NCI-H1417 (cell line): ENCODE measurements at places on chromosomes 1 and 21.

DNA sequence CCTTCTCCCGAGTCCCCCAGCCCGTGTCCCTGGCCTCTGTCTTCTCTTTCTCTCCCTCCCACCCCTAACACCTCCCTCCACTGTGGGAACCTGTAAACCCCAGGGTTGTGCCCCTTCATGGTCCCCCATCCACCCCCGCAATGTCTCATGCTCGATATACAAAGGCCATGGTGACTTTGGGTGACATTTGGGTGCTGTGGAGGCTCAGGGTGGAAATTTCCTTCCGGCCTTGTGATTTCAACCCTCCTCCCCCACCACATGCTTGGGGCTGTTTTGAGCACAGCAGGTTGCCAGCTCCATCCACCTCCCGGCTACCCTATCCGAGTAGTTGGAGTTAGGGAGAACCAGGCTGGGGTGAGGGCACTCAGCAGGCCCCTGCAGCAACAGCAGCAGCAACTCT lies 25.7 kb upstream of the VPS13D start:
- DNase-seq, result no peak

DNA sequence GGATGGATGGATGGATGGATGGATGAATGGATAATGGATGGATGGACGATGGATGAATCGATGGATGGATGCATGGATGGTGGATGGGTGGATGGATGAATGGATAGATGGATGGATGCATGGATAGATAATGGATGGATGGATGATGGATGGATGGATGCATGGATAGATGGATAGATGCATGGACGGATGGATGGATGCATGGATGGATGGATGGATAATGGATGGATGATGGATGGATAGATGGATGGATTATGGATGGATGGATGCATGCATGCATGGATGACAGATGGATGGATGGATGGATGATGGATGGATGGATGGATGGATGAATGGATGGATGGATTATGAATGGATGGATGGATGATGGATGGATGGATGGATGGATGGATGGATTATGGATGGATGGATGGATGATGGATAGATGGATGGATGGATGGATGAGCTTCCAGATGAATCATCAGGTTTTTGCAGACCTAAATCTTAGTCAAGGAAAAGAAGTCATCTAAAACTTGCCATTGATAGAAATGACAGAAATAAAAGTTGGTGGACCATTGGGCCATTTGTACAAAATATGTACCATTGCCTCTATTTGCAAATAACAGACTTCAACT lies 175.4 kb upstream of the KLHDC7A start:
- DNase-seq, result no peak

GRCh38 chr1:78291872-78292271 lies 198.9 kb upstream of the PTGFR start:
- DNase-seq, result no peak

GRCh38 chr1:156944268-156944667 lies 23.8 kb downstream of the LRRC71 start:
- DNase-seq, result no peak

- peak; percentile 87 for DNase-seq
Measured at GRCh38 chr1:58785442-58786058, 1.7 kb upstream of the JUN start.

DNA sequence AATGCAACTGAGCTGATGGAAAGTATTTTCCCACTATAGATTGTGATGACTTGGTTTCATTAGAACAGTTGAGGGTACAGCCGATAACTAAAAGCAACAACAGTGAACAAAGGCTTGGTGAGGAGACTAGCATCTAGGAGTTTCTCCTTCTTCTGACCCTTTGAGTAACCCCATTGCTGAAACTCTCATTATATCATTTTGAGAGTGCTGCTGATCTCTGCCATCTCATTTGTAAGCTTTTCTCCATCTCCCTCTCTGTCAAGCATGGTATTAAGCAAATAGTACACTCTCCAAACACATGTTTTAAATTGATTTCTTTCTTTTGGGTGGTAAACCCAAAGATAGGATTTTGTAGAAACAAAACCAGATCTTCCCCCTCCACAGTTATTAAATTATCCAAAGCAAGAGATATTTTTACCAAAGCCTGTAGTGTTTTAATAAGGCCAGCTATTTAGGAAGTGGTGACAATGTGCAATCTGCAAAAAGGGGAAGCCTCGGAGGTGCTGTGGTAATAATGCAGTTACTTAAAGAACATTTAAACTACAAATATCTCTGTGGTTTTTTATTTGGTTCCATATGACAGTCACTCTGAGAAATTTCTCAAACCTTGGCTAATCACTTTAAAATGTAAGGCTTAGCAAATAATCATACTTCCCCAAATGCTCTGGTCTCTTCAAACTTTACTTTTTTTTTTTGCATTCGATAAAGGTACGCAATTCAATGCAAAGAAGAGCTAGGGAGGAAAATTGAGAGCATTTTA lies 287.5 kb downstream of the HLX start:
- no peak for DNase-seq

GRCh38 chr1:104760017-104760416 lies 1010.3 kb downstream of the AMY1C start:
- DNase-seq, result no peak

DNA sequence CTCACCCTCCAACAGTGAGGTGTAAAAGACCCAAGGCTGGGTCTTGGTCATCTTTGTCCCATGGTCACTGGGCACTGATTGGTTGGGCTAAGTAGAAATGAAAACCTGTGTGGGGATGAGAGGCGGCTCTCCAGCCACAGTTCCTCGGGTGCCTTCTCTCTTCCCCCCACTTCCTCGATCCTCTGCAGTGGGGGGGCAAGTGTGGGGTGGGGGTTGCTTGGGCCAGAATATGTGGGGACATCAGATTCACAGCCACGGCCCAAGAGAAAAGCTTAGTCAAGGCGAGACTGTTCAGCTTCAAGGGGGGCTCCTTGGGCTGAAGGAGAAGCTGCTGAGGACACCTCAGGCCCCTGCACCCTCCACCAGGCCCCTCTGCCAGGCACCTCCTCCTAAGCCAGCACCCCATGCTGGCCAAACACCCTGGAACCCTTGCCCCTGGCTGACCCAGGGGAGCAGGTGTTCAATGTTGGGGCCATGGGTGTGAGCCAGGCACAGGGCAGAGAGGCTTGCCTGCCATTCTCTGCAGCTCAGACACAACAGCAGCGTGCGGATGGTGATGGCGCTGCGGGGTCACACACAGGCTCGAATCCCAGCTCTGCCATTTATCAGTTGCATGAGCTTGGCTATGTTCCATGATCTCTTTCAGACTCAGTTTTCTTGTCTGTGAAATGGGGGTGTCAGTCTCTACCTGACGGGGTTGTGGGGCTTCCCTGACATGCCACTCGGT lies 21.0 kb upstream of the TNFRSF1B start:
- DNase-seq, result no peak

- no peak for DNase-seq
Measured at GRCh38 chr1:6269296-6269695, 8.4 kb upstream of the GPR153 start.

DNA sequence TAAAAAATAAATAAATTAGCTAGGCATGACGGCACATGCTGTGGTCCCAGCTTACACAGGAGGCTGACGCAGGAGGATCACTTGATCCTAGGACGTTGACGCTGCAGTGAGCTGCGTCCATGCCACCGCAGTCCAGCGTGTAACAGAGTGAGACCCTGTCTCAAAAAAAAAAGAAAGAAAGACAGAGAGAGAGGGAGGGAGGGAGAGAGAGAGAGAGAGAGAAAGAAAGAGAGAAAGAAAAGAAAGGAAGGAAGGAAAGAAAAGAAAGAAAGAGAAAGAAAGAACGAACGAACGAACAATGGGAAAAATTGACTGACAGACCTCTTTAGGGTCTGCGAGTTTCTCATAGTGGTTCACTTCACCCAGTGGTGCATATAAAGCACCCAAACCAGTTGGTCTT lies 97.8 kb upstream of the BMP8A start:
- DNase-seq, result no peak

DNA sequence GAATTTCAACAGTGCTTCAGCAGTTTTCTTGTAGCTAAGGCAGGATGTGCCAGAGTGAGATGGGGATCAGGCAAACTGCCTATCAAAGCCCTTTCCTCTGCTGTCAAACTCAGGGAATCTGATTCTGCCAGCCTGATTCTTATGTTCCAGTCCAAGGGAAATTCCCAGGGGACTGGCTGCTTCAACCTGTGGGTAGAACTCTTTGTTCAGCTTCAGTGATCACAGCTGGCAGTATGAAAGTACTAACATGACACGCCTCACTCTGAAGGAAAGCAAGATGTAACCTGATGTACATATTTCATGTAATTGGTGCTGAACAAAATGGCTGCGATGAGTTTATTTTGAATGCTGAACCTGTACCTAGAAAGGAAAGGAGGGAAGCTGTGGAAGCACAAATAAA lies 40.1 kb upstream of the SLC5A9 start:
- peak; percentile 99 for DNase-seq

DNA sequence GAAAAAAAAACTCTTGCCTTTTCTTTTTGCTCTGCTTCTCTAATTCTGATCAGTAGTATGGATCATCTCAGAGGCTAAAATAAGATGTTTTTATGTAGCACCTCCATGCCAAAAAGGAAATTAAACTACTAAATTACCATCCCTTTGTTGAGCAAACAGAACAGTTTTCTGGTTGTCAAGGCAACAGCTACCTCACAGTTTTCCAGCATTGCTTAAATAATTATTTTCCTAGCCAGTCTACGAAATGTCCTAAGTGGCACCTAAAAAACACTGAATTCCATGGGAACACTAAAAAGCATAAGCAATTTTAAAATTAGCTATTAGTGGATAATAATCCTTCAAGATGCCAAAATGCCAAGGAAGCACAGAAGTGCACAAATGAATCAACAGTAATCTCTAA lies 61.7 kb downstream of the ARID4B start:
- DNase-seq, result no peak

DNA sequence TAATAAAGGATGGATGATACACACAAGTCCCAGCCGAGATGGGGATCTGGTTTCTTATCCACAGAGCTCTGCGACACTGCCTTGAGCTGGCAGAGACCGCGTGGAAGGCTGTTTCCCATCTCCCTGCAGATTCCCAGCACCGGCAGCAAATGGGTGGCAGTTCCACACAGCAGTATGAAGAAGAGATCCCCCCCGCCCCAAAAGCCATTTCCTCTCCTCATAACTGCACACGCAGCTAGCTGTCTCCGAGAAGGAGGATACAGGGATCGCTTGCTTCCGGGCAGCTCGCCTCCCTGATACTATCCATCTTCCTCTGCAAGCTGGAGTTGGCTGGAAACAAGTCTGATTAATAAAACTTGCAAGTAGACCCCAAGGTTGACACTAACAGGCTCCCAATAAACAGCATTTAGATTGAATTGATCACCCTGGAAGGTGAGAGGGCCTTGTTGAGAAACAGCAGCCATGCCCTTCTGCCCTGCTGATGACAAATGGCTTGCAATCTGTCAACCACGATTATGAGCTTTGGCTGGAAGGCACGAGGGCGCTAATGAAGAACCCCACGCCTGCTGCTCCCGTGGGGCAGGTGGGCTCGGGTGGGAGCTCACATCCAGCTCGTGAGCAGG lies 642.3 kb downstream of the AJAP1 start:
- DNase-seq, result no peak

DNA sequence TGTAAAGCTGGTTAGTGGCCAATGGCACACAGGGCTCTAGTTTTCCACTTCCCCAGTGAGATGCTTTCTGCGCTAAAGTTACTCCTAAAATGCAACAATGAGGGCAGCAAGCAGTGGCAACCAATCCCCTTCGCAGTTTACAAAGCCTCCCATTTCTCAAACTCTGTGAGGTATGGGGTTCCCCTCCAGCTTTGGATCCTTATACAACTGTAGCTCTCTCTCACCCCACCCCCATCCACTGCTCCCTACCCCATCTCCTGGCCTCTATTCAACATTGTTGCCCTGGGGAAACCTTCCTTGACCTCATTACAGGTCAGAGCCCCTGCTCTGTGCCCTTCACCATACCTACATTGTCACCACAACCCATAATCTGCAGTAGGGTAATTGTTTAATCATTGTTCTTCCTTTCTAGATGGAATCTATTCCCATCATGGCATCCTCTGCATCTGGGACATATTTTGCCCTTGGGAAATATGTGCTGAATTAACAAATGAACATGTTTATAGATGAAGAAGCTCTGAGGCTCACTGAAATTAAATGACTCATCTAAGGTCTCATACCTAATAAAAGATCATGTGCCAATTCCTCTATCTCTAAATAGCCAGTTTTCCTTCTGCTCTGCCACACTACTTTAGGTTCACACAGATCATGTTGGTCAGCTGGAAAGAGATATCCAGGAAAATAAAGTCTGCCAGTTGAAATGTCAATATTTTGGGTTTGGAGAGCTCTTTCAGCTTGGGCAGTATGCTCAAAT lies 12.6 kb downstream of the KIAA0040 start:
- DNase-seq, result no peak

DNA sequence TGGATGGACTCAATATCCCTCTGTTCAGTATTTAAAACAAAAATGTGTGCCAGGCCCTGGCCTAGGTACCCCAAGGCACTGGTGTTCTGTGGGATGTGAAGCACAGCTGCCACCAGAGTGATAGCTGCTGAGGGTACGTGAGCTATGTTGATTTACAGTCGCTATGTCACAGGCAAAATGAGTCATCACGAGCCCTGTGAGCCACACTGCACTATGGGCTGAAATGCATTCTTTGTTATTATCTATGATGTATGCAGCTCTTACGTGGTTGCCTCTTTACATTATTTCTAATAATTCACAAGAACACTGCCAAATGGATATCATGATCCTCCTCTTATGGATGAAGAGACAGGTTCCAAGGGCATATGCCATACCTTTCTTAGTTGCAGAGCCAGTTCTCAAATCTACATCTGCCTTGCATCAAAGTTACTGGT lies 2.1 kb downstream of the TEX38 start:
- no peak for DNase-seq

- DNase-seq, result no peak
Measured at GRCh38 chr1:246095443-246095842, 411.6 kb downstream of the SMYD3 start.

GRCh38 chr1:143735764-143736461 lies 235.9 kb downstream of the FAM72C start:
- no peak for DNase-seq

GRCh38 chr1:205505791-205506190 lies 1.3 kb downstream of the CDK18 start:
- DNase-seq, result no peak

DNA sequence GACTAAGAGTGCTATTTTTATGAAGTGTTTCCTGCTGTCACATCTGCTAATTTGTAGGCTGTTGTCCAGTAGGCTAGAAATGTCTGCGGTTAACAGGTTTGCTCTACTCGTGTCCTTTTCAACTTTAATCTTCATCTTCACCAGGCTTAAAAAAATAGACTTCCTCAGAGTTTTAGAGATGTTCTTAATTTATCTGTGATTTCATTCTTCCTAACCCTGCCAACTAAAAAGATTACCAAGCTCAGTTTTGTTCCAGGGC lies 66.8 kb downstream of the SASS6 start:
- DNase-seq, result no peak
